ENCODE measurements at places on chromosomes 7 and 10. TPM values are rescaled to one million over a fixed set of nuclear protein-coding genes. Genes with fewer than 3 reads are reported as not detected.

Gene CRHR2
- polyA plus RNA-seq = 0.13 TPM

GRCh38 chr10:82171899-82172298 is 296.9 kb downstream of the NRG3 start:
- no peak for DNase-seq

Gene NFKB2
- polyA plus RNA-seq = 22.9 TPM

DNA sequence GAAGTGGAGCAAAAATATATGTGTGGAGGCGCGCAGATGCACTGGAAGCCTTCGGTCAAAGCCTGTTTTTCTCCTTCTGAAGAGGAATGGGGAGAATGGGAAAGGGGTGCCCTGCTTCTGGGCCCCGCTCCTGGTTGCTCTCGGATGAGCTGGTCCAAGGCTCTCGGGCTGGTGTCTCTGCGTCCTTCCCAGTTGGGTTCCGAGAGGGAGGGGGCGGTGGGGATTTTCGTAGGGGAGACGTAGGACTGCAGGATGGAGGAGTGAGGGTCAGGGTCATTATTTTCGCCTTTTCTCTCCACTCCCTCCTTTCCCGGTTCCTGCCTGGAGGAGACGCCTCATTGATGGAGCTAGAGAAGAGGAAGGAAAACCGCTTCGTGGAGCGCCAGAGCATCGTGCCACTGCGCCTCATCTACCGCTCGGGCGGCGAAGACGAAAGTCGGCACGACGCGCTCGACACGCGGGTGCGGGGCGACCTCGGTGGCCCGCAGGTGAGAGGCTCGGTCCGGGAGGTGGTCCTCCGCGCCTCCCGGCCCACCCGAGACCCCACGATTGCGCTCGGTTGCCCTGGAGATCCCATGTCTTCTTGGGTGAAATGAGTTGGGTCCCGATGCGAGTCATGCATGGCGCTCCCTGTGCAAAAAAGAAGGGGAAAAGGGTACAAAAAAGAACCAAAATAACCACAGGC is 790 bp downstream of the ADAM22 start:
- no peak for DNase-seq

Gene RBP4
- 0.98 TPM for polyA plus RNA-seq

Gene IQUB
- polyA plus RNA-seq = 7.3 TPM

GRCh38 chr7:111041577-111041976 is 49.4 kb upstream of the LRRN3 start:
- no peak for DNase-seq

Gene CALCR
- polyA plus RNA-seq = 0.82 TPM

DNA sequence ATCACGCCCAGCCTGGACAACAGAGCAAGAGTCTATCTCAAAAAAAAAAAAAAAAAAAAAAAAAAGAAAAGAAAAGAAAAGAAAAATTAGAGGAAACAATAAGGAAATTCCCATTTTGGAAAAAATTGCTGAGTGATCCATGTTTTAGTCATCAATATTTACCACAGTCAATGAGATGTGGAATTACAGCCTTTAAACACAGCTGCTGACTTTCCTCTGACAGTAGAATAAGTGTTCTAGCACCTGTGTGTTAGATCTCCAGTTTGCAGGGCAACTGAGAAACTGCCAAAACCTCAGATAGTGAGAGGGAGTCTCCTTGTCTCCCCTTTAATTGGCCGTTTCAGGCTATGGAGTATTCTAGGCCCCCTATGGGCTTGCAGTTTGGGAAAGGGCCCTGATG is 520.1 kb downstream of the KCNMA1 start:
- DNase-seq = no peak

GRCh38 chr7:137717811-137718271 is 128.9 kb downstream of the DGKI start:
- no peak for DNase-seq

GRCh38 chr7:94392393-94392786 is 2.3 kb upstream of the COL1A2 start:
- DNase-seq = no peak

DNA sequence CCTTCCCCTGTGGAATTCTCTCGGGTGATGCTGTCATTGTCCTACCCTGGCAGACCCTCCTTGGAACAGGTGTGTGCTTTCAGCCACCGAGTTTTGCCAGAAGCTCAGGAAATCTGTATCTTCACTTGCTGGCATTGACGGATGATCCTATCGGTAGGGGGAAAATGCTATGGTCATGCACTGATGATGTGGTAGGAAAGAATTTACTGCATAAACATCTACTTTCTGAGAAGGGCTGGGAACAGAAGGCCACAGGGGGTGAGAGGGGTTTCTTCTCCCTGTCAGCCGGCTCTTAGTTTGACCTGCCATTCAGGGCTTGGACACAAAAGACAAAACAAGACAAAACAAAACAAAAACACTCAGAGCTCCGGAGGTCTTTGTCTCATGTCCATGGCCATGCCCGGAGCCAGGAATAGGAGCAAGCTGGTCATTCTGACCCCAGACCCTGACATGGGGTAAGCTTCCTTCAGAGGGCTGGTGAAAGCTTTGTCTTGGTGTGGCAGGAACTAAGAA is 43.6 kb upstream of the CARD11 start:
- DNase-seq = no peak

GRCh38 chr7:115332691-115333090 is 410.8 kb downstream of the MDFIC start:
- no peak for DNase-seq
